KG1 (cell line): ENCODE measurements at places on chromosomes 4 and X.

DNA sequence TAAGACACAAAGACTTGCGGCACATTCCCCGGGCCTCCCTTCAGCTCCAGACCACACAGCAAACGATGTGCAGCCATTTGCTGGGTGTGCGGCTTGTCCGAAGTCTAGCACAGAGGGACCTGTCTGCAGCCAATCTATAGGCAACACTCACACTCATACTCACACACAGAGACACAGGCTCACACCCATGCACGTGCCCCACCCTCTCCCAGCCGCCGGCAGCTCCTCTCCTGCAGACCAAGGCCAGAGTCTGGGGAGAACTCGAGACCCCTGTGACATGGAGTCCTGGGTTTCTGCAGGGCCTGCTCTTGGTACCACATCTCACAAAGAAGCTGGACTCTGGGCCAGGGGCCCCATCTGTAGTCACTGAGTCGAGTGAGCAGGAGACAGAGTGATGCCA lies 245.4 kb upstream of the PSAPL1 start:
- no peak for DNase-seq

- DNase-seq, result no peak
Measured at GRCh38 chr4:104500442-104500841, 5.7 kb upstream of the CXXC4 start.

DNA sequence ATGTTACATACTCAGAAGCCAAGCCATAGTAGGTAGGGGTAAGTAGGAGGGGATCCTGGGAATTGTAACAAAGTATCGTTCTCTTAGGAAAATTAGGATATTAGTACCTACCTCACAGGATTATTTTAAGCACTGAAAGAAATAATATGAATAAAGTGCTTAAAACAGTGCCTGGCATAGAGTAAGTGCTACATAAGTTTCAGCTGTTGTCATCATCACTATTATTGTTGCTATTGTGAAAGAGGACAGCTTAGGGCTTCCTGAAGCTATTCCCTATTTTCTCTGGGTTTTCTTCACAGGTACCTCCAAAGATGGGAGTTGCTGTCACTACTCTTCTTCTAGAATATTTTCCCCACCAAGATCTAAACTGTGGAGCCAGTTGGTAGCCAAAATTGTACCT lies 443.7 kb upstream of the FGF16 start:
- no peak for DNase-seq

DNA sequence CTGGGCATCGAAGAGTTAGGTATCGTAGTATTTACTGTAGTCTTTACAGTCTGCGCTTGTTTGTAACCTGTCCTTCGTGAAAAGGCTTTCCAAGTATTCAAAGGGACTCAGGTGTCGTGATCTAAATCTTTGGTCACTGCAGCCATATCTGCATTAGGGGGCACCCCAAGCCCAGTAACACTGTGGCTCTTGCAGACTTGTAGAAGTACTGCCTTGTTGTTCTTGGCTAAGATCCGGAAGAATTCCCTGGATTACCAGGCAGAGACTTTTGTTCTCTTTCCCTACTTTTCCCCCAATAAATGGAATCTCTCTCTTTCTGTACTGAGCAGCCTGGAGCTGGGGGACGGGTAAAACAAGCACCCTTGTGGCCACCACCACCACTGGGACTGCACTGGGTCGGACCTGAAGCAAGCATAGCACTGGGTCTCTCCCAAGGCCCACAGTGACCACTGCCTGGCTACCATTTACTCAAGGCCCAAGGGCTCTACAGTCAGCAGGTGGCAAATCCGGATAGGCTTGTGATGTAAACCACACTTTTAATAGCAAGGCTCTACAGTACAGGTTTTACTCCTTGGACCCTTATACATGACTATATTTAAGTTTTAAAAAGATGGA lies 12.0 kb downstream of the CXorf58 start:
- no peak for DNase-seq

GRCh38 chrX:28582511-28582910 lies 4.7 kb upstream of the IL1RAPL1 start:
- no peak for DNase-seq

GRCh38 chr4:123939621-123940020 lies 543.0 kb downstream of the SPRY1 start:
- no peak for DNase-seq

DNA sequence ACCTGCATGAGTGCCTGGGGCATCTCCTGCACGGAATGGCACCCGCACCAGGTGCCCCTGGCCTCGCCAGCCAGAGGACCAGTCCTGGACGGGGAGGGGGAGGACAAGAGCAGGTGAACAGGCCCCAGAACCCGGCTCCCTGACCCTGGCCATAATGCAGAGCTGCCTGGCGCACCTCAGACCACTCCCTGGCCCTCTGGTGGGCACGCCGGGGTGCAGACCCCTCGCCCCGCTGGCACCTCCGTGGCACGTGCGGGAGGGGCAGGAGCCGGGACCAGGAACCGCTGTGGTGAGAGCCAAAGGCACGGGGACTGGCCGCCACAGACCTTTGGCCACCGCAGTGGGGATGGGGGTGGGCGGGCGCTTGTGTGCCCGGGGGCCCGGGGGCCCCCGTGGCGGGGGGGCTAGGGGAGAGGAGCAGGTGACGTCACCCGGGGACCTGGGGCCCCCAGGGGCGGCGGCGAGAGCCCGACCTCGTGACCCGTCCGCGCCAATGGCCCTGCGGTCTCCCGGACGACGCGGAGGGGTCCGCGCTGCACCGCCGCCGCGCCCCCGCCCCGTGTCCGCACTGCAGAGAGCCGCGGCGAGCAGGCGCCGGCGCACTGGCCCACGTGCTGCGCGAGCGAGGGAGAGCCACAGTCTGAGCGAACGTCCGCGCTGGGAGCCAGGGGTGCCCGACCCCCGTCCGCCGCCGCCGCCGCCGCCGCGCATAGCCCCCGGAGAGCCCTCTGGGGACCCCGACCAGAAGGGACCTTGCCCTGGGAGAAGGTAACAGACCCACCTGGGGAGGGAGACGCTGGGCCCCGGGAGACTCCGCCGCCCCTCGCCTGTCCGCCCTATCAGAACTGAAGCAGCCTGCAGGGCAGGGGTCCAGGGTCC lies at the start of gene PNMA3:
PNMA3 (plus strand) TSS at position 600 of the 879 bp plus-strand sequence. CDS start 586 bp downstream, outside the sequence.
- DNase-seq, result no peak

DNA sequence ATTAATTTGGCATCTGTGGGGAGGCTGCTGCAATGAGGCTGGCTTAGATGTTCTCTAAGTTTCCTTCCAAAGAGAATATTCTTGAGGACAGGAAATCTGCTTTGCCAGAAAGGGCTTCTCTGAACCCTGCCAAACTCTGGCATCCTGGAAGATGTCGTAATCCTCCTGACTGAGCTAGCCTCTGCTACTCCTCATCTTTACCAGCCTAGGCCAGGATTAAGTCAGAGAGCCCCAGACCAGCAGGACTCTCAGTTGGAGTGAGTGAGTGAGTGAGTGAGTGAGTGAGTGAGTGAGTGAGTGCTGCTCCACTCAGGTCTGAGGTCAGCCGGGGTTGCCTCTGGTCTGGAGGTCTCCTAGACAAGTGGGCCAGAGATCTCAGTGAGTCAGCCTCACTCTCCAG lies 104.9 kb upstream of the SOD3 start:
- peak; percentile 7 for DNase-seq

- no peak for DNase-seq
Measured at GRCh38 chr4:152306541-152306940, 229.4 kb downstream of the FBXW7 start.
